ENCODE measurements at places on chromosomes 3 and 15. TPM values are rescaled to one million over a fixed set of nuclear protein-coding genes. Genes with fewer than 3 reads are reported as not detected.
A peak's percentile ranks its signal among the peaks of the same experiment; 100 is the strongest.

DNA sequence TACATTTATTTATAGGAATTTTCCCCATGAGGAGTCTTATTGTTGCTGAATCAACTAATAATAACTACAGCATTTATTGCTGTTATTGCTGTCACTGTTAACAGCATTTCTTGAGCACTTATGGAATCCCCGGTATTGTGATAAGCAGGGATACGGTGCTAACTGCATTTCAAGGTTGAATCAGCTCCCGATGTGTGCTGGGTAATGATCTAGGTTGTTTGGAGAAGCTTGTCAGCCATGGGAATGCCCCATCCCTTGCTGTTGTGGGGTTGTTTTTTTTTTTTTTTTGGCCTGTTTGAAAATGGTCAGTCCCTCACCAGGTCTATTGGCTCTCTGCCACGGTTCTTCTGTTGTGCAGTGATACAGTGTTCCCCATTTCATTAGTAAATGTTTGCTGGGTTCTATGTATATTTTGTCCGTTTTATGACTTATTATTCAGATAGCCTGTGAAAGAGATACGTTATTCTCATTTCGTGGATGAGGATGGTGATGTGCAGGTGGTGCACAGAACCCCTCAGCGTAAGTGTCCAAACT is 48.5 kb downstream of the MED12L start:
- no peak for DNase-seq

- DNase-seq, result no peak
Observed at GRCh38 chr3:188949996-188950395, 221.8 kb upstream of the TPRG1 start.

The GOLGA6L7 gene
- total RNA-seq, result not detected

The UBAP1L gene
- total RNA-seq, result 5.5 TPM

The IL17RE gene
- 2.5 TPM for total RNA-seq

DNA sequence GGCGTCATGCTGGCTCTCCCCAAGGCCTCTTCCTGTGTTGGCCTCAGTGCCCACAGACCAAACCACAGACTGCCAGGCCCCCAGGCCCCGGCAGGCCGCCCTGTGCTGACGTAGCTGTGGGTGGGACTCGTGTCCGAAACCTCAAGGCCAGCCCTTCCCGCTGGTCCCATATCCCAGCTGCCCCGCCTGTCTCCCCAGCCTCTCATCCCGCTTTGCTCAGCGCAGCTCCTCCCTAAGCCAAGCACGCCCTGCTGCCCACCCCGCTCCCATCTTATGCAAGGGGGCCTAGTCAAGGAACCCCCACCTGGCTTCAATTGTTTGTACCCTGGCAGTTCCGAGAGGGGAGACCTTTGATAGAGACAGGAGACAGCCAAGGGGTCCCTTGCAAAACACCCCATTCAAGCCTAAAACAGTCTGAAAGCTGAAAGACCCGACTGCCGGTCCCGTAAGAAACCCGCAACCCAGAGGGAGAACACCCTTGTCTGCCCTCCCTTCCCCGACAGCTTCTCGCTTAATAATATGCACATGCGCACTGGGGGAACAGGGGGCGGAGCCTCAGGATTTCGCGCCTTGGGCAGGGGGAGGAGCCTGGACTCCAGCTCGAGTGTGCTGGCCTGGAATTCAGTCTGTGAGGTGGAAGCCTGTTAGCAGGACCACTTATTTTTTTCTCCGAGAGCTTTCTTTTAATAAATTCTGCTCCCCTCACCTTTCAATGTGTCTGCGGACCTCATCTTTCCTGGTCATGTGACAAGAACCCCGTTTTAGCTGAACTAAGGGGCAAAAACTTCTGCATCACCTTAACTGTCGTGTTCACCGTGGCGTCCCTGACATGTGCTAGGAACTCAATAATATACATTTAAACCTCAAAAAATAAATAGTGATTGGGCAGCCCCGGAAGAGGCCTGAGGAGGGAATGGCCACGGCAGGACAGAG is 17.2 kb downstream of the TNFAIP8L3 start:
- DNase-seq, result peak; percentile 84

GRCh38 chr3:185290266-185290665 is 36.4 kb upstream of the EHHADH start:
- no peak for DNase-seq

DNA sequence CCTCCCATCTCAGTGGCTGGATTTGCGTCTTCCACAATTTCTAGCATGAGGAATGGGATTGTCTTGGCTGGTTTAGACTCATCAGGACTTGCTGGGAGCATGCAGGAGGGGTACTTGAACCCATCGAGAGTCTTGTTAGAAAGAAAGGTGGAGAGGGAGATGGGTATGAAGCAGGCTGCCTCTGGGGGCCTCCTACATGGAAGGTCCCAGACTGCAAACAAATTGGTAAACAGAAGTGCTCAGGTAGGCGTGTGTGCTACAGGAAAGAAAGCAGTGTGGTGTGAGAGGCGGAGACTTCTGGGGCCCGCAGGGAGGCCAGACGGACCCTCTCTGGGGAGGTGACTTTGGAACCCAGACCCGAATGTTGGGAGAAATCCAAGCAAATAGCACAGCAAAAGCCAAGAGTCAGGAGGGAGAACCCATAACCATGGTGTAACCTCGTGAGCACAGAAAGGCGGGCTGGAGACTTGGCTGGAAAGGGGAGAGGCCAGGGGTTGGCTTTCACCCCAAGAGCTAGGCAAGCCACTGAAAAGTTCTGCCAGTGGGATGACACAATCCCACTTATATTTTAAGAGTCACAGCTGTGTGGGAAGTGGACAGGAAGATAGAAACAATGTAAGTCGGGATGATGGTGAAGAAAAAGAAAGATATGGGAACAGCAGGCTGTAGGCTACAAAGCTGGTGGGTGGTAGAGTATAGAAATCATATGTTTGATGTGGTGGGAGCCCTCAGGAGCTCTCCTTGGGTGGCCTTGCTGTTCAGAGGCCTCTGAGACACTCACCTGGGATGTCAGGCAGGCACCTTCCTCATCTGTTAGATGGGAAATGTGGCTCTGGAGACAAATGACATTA is 130.1 kb upstream of the PRR20G start:
- DNase-seq, result no peak

- DNase-seq, result no peak
Observed at GRCh38 chr3:195007151-195007550, 263.8 kb downstream of the XXYLT1 start.

GRCh38 chr3:38164643-38164951 is 740 bp upstream of the OXSR1 start:
- no peak for DNase-seq

DNA sequence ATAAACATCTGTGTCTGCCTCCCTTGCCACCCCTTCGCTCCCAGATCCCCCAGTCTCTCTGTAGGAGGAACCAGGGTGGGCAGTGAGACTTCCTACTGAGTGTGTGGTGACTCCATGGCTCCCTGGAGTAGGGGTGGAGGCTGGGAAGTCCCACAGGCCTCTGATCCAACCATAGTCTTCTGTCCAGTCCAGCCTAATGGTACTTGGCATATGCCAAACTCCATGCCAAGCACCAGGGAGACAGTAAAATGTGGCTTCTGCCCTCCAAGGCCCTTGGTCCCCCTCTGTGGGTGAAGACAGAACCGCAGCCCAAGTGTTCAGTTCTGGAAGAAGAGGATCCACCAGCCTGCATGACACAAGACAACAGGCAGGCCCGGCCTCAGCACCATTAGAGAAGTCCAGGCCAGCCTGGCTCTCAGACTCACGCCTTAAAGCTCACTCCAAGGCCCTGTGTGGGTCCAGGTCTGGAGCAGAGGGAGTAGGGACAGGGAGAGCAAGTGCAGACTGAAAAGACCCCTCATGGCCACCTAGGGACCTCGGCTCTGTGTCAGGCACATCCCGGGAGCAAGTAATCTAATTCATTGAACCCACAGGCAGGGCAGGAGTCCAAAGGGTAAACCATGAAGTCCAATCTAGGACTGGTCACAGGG is 112.7 kb downstream of the ETFA start:
- peak; percentile 53 for DNase-seq

DNA sequence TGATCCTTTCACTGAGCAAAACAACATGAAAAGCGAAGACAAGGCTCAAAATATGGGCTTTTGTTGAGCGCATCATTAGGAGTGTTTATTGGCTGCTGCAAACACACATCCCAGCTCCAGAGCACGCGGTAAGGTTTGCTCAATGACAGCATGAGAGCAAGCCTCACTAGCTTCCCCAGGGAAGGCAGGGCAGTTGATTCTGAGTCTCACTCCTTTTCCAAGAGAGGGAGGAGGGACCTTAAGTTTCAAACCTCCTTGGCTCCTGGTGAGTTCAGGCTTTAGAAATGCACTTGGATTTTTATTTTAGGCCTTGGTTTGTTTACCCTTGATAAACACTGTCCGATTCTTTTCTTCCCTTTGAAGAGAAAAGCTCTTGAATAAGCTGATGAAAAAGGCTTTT is 69.1 kb upstream of the CACNA2D3 start:
- DNase-seq, result no peak

GRCh38 chr15:78508272-78508671 is 895 bp downstream of the HYKK start:
- no peak for DNase-seq

The SNAPC5 gene
- total RNA-seq, result 55.6 TPM

GRCh38 chr3:150444371-150444770 is 36.3 kb downstream of the TSC22D2 start:
- DNase-seq, result no peak

DNA sequence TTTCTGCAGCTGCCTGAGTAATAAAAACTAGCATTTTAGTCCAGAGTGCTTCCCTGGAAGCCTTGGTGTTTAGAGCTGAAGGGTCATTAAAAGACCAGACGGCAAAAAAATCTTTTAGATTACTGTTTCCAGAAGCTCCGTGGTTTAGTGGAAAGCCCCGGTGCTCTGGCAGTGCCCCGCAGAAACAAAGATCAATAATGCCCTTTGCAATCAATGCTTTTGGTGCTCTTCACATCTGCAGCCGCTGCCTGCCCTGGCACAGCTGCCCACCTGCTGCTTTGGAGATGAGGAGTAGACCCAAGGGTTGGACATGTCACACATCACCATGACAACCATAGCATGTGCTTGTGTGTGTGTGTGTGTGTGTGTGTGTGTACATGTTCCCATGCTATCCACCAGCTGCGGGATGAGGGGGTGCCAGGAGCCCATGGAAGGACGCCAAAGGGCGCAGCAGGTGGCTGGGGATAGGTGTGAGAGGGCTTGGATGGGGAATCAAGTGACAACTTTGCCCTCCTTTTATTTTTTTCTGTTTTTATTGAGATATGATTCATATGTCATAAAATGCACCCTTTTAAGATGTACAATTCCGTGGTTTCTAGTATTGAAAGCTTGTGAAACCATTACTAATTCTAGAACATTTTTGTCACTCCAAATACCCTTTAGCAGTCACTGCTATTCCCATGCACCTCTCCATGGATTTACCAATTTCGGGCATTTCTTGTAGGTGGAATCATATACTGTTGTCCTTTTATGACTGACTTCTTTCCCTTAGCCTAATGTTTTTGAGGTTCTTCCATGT is 75.7 kb upstream of the KLHL25 start:
- DNase-seq, result no peak

GRCh38 chr15:94056314-94056713 is 175.0 kb upstream of the MCTP2 start:
- no peak for DNase-seq

- no peak for DNase-seq
Observed at GRCh38 chr3:30658328-30659052, 52.1 kb downstream of the TGFBR2 start.

DNA sequence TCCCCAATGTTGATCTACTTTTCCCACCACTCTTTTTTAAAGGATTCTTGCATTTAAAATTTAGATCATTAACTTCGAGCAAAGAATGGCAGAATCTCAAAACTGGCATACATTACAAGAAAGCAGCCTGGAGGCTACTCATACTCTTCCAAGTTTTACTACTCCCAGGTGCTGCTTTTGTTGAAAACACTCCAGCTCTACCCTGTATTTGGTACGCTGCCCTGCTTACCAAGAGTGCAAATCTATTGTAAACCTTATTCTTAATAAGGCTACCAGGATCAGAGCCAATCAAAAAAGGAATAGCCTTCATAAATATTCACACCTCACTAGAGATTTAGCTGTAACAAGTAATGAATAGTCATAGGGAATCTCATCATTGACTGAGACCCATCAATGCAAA is 11.6 kb upstream of the CNTN3 start:
- no peak for DNase-seq

The PLA2G4D gene
- not detected for total RNA-seq

DNA sequence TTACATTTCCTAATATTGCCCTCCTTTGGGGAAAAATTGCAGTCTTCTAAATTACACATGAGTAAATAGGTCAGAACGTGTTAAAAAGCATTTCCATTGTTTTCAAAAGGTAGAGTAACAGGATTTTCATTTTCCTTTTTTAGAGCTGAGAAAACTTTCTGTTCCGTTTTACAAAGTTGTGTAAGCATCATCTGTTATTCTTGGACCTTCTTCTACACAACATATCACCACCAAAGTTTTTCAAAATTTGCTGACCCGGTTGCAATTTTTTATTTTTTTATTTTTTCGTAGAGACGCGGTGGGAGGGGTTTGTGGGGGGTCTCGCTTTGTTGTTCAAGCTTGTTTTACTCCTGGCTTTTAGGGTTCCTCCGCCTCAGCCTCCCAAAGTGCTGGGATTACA is 1.1 kb downstream of the CCDC39 start:
- no peak for DNase-seq

GRCh38 chr3:106030627-106030963 is 161.8 kb upstream of the CBLB start:
- DNase-seq, result no peak

GRCh38 chr15:56460071-56460470 is 4.9 kb downstream of the MNS1 start:
- no peak for DNase-seq

DNA sequence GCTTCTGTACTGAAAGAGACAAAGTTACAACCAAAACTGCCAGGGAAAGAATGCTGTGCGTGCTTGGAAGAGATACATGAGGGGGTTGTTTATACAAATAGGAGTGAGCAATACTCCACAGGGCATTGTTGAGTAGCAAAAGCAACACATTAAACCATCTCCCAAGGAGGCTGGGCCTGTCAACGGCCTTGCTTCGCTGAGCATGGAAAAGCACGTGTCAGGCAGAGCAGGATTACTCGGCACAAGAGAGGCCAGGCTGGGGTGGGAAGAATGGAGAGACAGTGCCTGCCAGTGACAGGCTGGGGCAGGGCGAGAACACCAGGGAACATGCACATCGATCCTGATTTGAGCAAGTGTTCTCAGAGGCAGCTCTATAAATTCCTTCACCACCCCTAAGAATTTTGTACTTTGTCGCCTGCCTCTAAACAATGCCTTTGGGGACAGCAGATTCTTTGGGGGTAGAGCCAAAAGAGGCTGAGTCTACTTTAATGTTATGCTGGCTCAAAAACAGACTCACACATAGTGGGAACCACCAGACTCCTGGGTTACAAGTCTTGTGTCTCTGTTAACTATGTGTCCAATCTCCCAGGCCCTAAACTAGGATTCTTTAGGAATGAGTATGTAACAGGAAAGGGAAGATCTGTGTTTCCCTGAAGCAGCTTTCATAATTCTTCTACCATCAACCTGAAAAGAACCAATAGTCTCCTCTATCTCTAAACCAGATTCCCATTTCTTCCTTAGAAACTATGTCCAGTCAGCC is 67.2 kb downstream of the LIPC start:
- no peak for DNase-seq

GRCh38 chr15:100278596-100279380 is 63.0 kb downstream of the ADAMTS17 start:
- no peak for DNase-seq

The METTL6 gene
- 21.9 TPM for total RNA-seq
